Mononuclear cell (primary cell): ENCODE measurements at places on chromosomes 7 and 10. TPM values are rescaled to one million over a fixed set of nuclear protein-coding genes. Genes with fewer than 3 reads are reported as not detected.

CYP17A1 gene
- total RNA-seq, result not detected

CDHR1 gene
- 0.31 TPM for total RNA-seq

HYCC1 gene
- 14.6 TPM for total RNA-seq

ITIH5 gene
- 0.10 TPM for total RNA-seq

PAPOLB gene
- not detected for total RNA-seq

FXYD4 gene
- not detected for total RNA-seq

PRPS1L1 gene
- total RNA-seq, result 0.31 TPM

STEAP4 gene
- total RNA-seq, result 2.3 TPM

MYO1G gene
- total RNA-seq, result 180 TPM

NPFFR1 gene
- under 0.01 TPM for total RNA-seq

LIPN gene
- total RNA-seq, result 3.0 TPM

GRID2IP gene
- total RNA-seq, result 0.21 TPM

CC2D2B gene
- total RNA-seq, result 1.2 TPM

CDK14 gene
- 11.1 TPM for total RNA-seq

TET1 gene
- 1.5 TPM for total RNA-seq

IQUB gene
- 0.52 TPM for total RNA-seq

STEAP1 gene
- 0.21 TPM for total RNA-seq

ZNF239 gene
- total RNA-seq, result 0.31 TPM

RHOBTB1 gene
- total RNA-seq, result 4.1 TPM

DHTKD1 gene
- 16.3 TPM for total RNA-seq

NME8 gene
- total RNA-seq, result 1.7 TPM

UTF1 gene
- total RNA-seq, result not detected

SLC39A12 gene
- total RNA-seq, result not detected

FFAR4 gene
- under 0.01 TPM for total RNA-seq

ZNF138 gene
- total RNA-seq, result 9.3 TPM

SYT15B gene
- total RNA-seq, result 0.10 TPM

ACTL6B gene
- total RNA-seq, result not detected

INSYN2A gene
- not detected for total RNA-seq

SPDYE3 gene
- total RNA-seq, result under 0.01 TPM

SLK gene
- 75.2 TPM for total RNA-seq

FOXP2 gene
- not detected for total RNA-seq

OR2F1 gene
- total RNA-seq, result under 0.01 TPM

OPN1SW gene
- not detected for total RNA-seq

CTAGE6 gene
- total RNA-seq, result 0.42 TPM
